Islet precursor cell (in vitro differentiated cells): ENCODE measurements at places on chromosomes 12 and 14.
A peak's percentile ranks its signal among the peaks of the same experiment; 100 is the strongest.

GRCh38 chr12:62834971-62835547 is 99.9 kb downstream of the PPM1H start:
- no peak for DNase-seq

DNA sequence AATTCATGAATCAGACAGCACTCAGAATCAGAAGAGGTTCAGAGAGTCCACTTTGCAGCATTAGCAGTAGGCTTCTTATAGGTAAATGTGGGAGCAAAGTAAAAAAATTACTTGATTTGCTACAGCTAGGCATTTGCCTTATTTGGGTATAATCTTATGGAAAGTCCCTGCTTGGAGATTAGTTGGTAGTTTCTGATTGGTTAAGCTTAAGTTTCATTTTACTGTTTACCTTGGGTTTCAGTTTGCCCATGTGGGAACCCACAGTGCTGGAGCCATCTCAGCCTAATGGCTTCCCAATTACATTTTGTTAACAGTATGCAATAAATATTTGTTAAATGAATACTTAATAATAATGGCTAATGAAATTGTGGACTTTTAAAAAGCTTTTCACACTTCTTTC is 311.0 kb upstream of the FLRT2 start:
- no peak for DNase-seq

DNA sequence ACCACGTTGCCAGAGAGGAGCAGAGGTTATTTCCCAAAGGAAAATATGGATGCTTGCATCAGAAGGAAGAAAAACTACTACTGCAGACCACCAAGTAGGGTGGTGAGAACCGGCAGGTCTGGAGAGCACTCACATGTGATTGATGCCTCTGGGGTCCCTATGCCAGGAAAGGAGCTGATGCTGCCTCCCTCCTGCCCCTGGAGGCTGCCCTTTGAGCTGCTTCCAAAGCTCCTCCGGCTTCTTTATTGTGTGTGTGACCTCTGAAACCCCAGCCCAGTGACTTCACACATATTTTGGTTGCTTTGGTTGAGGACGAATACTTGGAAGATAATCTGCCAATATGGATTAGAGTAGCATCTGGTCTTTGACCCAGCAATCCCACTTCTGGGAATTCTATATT is 133.4 kb downstream of the AACS start:
- DNase-seq: no peak

- DNase-seq: no peak
These were observed 521.3 kb upstream of the TMEM132C start for GRCh38 chr12:127745469-127746212.

DNA sequence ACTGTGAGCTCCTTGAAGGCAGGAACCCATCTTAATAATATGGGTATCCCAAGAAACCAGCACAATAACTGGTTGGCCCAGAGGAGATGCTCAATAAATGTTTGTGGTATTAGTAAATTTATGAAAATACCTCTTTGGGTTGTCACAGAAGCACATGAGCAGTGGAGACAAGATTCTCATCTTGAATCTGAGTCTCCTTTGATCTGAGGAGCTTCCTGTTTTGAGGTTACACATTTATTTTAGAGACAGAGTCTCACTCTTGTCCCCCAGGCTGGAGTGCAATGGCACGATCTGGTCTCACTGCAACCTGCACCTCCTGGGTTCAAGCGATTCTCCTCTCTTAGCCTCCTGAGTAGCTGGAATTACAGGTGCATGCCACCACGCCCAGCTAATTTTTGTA is 247.4 kb downstream of the NRXN3 start:
- no peak for DNase-seq

DNA sequence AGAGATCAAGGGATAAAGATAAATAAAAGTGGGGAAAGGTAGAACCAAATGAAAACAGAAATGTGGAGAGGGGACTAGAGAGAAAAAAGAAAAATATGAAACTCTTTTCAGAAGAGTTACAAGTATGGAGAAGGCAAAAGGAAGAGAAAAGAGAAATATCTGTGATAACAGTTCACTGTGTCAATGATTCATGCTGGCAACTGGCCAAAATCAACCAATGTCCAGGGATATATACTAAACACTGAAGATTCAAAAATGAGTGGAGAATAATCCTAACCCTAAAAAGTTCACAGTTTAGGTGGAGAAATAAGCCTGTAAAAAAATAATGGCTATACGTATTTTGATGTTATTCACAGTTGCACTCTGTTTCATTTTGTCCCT is 372.3 kb upstream of the KITLG start:
- DNase-seq: no peak

- DNase-seq: no peak
These were observed 116.5 kb downstream of the PAH start for GRCh38 chr12:102800565-102800964.

- peak; percentile 60 for DNase-seq
These were observed 17.6 kb upstream of the PLEKHH1 start for GRCh38 chr14:67515386-67516079.

GRCh38 chr14:40413136-40413535 is 980.9 kb upstream of the FBXO33 start:
- DNase-seq: no peak

DNA sequence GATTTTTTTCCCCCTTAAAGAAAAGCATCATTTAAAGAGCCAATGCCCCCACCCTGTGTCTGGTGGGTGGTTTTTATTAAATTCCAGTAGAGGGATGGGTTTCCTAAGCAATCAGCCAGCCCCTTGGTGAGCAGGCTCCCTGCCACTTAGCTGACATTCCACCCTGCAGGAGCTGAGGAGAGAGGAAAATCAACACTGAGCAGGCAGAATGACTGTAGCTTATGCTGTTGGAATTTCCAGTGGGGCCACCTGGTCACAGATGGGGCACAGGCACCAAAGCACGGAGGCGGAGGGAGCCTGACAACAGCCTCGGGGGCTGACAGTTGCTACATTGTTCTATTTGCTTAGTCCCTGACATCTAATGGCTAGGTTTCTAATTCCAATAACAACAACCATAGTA is 127.7 kb downstream of the TMEM30B start:
- DNase-seq: peak; percentile 91

DNA sequence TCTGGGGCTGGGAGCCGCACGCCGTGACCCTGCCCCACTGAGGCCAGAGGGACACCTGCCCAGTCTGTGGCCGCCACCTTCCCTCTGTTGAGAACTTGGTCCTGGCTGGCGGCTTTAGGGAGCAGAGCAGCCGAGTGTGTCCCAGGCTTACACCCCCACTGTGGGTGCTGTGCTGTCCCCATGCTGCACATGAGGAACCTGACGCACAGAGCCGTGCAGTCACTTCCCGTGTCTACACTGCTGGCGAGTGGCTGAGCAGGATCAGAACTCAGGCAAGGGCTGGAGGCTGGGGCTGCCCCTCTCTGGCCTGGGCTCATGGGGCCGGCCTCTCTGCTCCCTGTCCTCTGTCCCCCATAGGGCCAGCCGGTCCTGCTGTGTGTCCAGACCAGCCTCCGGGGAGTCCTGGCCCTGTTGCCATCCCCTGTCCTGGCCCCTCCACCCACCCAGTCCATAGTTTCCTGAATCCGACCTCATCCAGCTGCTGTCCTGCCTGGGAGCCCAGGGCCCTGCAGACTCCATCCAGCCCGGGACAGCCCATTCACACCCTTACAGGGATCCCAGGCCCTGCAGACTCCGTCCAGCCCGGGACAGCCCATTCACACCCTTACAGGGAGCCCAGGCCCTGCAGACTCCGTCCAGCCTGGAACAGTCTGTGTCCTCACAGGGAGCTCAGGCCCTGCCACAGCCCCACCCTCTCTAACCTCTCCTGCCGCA is 10.3 kb downstream of the FBRSL1 start:
- DNase-seq: no peak

DNA sequence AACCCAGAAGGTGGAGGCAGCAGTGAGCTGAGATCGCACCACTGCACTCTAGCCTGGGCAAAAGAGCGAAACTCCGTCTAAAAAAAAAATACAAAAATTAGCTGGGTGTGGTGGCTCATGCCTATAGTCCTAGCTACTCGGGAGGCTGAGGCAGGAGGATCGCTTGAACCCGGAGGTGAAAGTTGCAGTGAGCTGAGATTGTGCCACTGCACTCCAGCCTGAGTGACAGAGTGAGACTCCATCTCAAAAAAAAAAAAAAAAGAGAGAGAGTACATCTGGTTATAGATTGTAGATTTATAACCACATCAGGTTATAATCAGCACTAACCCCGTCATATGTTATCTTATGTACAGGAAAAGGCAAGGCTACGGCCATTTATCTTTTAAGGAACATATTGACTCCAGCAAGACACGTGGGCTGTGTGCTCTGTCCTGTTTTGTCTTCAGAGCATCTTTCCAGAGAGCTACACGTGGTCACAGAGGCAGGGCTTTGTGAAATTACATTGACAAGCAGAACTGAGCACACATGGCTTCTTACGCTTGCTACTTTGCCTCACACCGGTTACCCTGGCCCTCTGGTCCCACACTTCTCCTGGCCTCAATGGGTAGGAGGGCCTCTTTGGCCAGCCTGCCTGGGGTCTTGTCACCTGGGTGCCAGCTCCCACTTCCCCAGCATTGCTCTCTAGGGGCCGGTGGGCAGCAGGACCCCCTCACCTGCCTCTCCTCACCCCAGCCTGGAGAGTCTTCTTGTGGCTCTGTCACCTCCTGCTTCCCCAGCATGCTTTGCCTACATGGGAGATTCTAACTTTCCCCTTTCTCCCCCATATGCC is 6.8 kb upstream of the DYNC1H1 start:
- no peak for DNase-seq

GRCh38 chr12:64916411-64917261 is 92.2 kb downstream of the TBC1D30 start:
- DNase-seq: no peak

GRCh38 chr12:114834621-114835020 is 150.6 kb upstream of the TBX3 start:
- peak; percentile 95 for DNase-seq

DNA sequence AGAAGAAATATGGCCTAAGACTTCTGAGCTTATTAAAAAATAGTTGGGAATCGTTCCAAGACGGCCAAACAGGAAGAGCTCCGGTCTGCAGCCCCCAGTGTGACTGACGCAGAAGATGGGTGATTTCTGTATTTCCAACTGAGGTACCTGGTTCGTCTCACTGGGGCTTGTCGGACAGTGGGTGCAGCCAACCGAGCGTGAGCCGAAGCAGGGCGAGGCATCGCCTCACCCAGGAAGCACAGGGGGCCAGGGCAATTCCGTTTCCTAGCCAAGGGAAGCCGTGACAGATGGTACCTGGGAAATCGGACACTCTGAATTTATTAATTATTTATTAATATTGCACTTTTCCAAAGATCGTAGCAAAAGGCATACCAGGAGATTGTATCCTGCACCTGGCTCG is 857.8 kb downstream of the C12orf50 start:
- no peak for DNase-seq

GRCh38 chr12:93127582-93128331 is 198.7 kb upstream of the EEA1 start:
- peak; percentile 87 for DNase-seq

- no peak for DNase-seq
These were observed 10.6 kb downstream of the NACA start for GRCh38 chr12:56714431-56714929.

- peak; percentile 95 for DNase-seq
These were observed 157.4 kb upstream of the PRMT8 start for GRCh38 chr12:3333583-3333982.

GRCh38 chr12:124929649-124930419 is 15.4 kb upstream of the UBC start:
- peak; percentile 45 for DNase-seq

- DNase-seq: peak; percentile 56
These were observed 22.1 kb downstream of the CLECL1 start for GRCh38 chr12:9710584-9711375.

- DNase-seq: no peak
These were observed 5.1 kb upstream of the LTBP2 start for GRCh38 chr14:74616996-74617700.

DNA sequence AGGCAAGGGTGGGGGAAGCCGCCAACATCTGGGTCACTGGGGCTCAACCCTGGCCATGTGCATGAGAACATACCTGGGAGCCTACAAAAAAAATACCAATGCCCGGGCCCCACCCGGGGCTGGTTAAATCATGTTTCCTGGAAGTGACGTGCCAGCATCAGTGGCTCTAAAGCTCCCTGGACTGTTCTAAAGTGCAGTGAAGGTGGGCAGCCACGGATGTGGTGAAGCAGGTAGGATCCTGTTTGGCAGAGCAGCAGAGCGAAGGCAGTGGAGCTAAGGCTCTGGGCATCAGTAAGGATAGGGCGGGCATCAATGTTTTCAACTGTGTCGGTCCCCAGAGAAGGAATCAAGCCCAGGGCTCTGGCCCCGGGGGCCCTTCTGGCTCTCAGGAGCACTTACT is 525 bp upstream of the GPR68 start:
- no peak for DNase-seq

- DNase-seq: no peak
These were observed 111.4 kb upstream of the SFSWAP start for GRCh38 chr12:131599190-131600159.
